Hematopoietic multipotent progenitor cell treated with erythropoietin and hydrocortisone succinate and interleukin-3 and kit ligand, for 8 days (in vitro differentiated cells): ENCODE measurements at places on chromosomes 5 and 9.
A peak's percentile ranks its signal among the peaks of the same experiment; 100 is the strongest.

GRCh38 chr9:134318481-134318891 lies 7.8 kb upstream of the RXRA start:
- DNase-seq = no peak

DNA sequence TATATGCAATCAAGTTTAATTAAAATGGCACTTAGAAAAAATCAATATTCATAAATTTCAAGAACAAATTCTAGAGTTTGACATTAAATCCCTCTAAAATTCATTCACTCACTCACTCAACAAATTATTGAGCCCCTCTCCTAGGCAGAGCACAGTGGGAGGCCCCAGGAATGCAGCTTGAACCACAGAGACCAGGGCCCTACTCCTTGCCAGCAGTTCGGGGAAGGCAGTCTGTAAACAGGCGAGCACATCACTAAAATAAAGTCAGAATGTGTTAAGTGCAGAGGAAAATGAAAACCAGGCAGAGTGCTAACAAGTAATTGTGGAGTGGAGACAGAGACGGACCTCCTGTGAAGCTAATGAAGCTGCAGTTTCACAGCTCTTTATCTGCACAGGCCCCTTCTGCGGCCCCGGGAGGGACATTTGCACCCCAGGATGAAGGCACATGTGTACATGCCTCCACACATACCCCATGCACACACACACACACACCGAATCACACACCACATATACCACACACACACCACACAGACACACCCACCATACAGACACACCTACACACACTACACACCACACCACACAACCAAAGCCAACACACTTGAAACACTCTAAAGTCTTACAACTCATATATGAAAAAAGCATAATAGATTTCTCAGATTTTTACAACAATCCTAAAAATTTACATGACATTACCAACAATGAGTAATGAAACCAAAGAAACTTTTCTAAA lies 40.5 kb downstream of the BHMT start:
- DNase-seq = no peak

GRCh38 chr9:72856972-72857623 lies 95.8 kb downstream of the ALDH1A1 start:
- DNase-seq = peak; percentile 70

DNA sequence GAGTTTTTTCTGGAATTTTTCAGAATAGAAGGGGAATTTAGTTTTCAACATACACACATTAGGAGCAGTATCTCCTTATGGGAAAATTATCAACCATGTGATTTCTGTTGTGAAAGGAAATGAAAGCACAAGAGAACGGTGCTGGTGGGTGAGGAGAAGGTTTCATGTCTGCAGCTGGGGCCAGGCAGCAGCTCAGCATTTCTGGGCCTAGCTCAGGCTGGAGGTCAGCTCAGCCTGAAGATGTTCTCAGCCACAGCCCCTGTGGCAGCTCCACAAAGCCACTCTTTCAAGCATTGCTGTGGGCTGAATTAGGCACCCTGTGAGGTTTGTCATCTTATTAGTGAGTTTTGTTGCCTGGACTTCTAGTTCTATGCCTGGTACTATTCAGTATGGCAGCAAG lies 90.3 kb downstream of the DIRAS2 start:
- no peak for DNase-seq

DNA sequence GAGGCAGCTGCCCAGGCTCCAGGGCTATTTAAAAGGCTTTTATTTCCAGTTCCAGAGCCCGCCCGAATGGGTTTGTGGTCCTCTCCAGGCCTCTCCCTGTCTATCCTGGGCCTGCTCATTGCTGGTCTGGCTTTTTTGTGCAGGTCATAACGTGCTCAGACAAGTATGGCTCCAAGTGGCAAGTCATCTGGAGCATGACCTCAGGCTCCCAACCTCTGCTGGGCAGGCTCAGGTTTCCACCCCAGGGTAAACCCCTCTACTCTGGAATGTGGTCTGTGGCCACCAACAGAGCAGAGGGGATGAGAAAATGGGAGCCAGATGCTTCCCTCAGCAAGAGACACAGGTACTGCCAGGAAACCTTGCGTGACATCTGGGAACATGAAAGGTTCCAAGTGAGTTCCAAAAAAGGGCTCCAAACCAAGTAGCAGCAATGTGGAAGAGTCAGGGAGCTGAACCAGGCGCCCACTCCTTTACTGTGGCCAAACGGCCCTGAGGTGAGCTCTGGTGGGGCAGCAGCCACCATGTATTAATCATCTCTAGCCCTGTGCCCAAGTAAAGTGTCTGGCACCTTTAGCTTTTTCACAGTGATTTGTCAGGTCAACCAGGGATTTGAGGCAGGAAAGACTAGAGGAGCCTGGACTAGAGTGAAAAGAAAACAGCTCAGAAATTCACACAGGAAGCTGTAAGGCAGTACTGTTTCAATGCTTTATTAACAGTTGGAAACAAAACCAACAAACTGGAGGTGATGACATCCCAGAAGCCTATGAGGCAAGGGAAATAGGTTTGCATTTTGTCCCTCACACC lies 25.7 kb downstream of the PCDHGC5 start:
- DNase-seq = no peak

GRCh38 chr5:142874540-142874939 lies 104.4 kb downstream of the ARHGAP26 start:
- no peak for DNase-seq

DNA sequence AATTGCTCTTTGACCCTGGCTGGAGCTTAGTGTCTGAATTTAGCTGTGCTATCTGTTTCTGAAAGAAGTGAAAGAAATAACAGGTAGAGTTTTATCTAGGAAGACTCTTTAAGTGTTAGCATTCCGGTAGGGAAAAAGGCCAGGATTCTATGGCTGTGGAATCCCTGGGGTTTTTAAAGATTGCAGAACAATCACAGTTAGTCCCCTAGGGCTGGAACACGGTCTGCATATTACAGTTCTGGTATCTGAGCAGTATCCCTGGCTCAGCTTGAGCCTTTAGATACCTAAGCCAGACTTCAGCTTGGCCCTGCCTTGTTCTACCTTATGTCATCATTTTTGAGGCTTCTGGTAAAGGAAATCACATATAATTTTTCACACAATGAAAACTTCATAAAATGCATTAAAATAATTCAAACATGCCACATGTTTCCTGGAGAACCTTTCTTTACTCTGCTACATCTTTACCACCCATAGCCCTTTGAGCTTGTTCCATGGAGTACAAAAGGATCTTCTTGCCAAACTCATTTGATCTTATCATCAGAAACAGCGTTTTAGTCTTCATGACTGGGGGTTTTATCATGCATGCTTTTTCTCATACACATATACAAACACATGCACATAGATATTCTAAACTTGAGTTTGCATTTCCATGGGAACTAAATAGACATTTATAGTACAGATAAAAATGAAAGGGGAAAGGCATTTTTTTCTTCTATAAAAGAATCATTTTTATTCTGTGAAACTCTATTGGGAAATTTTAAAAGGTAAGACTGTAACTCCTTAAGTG lies 410.8 kb downstream of the CETN3 start:
- no peak for DNase-seq

GRCh38 chr5:28808967-28809810 lies 1770.8 kb upstream of the CDH9 start:
- DNase-seq = no peak

- no peak for DNase-seq
Measured at GRCh38 chr5:56837956-56838355, 22.6 kb downstream of the MAP3K1 start.

DNA sequence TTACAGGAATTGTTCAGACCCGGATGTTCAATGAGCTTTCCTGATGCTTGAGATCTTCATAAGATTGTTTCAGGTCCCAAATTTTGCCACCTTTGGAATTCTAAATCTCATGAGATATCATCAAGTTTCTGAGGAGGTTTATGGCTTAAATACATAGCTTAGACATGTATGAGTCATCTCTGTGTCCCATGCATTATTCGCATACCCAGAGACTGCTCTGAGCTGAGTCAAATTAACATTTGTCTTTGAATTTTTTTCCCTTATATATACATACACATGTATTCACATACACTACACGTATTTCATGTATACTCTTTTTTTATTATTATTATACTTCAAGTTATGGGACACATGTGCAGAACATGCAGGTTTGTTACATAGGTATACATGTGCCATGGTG lies 744.6 kb downstream of the BRINP1 start:
- DNase-seq = no peak

GRCh38 chr9:82621447-82621846 lies 441.5 kb downstream of the RASEF start:
- no peak for DNase-seq

- DNase-seq = no peak
Measured at GRCh38 chr9:125881042-125881441, 133.9 kb downstream of the PBX3 start.

GRCh38 chr5:68456756-68457217 lies 241.2 kb downstream of the PIK3R1 start:
- peak; percentile 86 for DNase-seq

DNA sequence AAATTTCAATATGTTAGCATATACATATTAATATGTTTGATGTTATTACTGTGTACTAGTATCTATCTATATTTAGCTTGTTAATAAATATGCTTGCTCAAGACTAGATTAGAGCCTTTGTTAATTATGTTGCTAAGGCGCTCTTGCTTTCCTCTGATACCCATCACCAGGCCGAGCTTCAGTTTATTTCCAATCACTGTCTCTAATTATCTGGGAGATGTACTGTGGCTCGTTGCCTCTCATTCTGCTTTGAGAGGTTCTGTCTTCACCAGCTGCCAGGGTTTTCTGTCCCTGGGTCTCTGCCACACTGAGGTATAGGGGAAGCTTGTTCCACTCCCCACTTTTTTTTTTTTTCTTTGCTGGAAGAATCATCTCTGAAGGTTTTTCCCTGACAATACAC lies 21.0 kb upstream of the TAF11L2 start:
- DNase-seq = no peak

- no peak for DNase-seq
Measured at GRCh38 chr9:132210472-132211145, 48.8 kb downstream of the NTNG2 start.

DNA sequence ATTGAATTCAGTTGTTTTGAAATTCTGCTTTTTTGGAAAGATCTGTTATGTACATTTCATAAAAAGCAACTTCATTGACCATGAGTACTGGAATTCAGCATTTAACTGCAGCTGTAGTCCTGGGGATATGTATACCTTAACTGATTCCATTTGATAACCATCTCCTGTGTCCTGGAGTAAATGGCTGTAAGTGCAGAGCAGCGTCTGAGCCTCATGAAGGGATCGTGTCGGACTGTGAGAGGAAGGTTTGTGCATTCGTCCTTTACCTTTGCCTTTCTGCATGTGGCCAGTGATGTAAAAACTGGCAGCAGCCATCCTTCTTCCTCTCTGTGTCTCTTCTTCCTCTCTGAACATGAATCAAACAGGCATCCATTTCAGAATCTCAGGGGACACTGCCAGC lies 287.2 kb downstream of the FANCC start:
- no peak for DNase-seq

DNA sequence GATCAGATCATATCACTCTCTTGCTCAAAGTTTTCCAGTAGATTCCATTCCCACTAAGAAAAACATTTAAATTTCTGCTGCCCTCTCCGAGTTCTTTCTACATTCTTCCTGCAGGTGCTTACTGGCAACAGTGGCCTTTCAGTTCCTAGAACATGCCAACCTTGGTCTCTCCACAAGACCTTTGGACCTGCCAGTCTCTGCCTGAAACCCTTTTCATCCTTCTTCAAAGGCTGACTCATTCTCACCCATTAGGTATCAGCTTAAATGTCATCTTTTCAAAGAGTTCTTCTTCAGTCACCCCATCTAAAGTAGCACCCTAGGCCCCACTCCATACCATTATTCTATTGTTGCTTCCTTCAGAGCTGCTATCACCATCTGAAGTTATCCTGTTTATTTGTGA lies 21.8 kb downstream of the PPIC start:
- no peak for DNase-seq

DNA sequence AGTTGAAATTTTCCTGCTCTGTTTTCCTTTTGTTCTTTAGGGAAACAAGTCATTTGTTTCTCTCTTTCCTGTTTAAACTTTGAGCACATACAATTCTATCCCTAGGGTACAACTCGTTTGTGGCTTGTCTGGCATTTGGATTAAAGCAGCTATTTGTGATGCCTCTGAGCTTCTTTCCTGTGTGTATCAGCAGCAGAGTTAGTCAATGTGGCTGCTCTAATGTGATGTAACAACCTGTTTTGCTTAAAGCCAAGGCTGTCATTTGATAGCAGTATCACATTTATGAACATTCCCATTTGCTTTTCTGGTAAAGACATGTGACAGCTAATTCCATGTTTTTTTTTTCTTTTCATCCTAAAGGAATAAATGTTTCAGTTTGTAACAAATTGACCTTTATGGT lies 314.3 kb upstream of the CHD1 start:
- DNase-seq = no peak

GRCh38 chr9:109775516-109775915 lies 4.5 kb upstream of the PALM2AKAP2 start:
- no peak for DNase-seq

GRCh38 chr9:93007529-93008058 lies 50.9 kb upstream of the SUSD3 start:
- no peak for DNase-seq

DNA sequence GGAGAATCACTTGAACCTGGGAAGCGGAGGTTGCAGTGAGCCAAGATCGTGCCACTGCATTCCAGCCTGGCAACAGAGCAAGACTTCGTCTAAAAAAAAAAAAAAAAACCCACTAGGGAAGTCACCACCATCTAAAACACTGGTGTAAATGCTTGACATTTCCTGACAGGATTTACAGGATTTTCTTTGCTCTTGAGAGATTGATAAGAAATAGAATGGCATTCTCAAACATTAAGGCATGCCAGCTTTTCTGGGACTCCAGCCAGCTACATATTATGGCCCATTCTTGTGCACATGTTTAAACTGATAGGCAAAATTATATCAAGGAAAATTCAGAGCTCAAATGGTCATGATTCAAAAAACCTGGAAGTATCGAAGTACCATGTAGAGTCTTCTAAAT lies 28.7 kb downstream of the GTF3C4 start:
- peak; percentile 47 for DNase-seq

- peak; percentile 92 for DNase-seq
Measured at GRCh38 chr5:171840711-171841522, 55.3 kb downstream of the SMIM23 start.

- DNase-seq = no peak
Measured at GRCh38 chr5:90873033-90873517, 314.5 kb downstream of the ADGRV1 start.

- DNase-seq = peak; percentile 38
Measured at GRCh38 chr5:135185481-135186065, 151.5 kb upstream of the PITX1 start.

DNA sequence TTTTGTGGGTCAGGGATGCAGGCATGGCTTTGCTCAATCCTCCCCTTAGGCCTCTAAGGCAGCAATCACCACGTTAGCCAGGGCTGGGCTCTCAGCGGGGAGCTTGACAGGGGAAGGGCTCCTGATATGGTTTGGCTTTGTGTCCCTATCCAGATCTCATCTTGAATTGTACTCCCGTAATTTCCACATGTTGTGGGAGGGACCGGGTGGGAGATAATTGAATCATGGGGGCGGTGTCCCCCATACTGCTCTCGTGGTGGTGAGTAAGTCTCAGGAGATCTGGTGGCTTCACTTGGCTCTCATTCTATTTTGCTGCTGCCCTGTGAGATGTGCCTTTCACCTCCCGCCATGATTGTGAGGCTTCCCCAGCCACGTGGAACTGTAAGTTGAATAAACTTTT lies 11.5 kb upstream of the IRX4 start:
- no peak for DNase-seq

- no peak for DNase-seq
Measured at GRCh38 chr9:109304347-109304746, 16.5 kb downstream of the EPB41L4B start.
